CD4-positive, alpha-beta T cell treated with Interleukin-17A for 1 hour (primary cell): ENCODE measurements at places on chromosomes 12 and 14.

GRCh38 chr12:130933269-130933995, 20.3 kb upstream of the ADGRD1 start:
- DNase-seq = no peak

- no peak for DNase-seq
These were observed 466.9 kb downstream of the FUT8 start for GRCh38 chr14:65879248-65880009.

DNA sequence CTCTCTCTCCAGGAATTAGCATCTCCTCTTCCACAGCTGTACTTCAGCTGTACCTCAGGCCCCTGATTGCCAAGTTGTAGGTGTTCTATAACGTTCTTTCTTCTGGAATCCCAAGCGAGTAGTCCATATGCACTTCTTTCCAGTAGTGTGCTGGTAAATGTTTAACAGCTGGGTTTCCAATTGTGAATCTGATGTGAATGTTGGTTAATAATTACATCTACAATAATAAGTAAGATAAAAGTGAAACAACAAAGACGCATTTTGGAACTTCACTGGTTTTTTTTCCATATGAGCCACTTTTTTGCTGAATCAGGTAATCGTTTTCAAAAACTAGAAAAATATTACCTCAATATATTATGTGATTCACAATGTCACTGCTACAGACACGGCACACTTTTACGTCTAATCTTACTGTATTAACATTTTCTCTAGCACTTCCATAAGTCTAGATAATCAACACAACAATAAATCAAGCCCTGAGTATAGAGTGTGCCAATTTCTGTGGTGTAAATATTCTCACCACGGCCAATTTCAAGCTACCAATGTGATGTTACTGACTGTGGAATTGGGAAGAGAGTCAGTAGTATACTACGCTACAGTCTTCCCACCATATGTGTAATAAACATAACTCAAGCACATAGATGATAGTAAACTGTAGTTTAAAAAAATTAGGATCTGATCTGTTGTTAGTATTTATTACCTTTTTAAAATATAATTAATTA, 113.0 kb downstream of the ZFP36L1 start:
- DNase-seq = no peak

DNA sequence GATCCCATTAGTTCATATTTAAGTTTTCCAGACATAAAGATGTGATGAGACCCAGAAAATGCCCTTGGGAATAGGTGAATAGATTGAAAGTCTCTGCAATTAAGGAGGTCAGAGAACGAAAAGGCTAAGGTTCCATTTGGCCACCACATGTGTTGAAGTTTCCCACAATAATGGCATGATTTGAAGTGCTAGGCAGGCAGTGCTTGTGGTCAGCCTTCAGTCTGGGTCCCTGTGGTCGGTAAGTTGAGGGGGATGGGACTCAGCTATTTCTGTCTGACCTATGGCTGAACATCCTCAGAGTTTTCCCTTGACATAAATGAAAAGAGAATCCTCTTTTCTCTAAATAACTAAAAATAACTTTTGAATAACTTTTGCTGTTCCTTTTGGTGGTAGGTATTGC, 92.4 kb downstream of the PELI2 start:
- no peak for DNase-seq

DNA sequence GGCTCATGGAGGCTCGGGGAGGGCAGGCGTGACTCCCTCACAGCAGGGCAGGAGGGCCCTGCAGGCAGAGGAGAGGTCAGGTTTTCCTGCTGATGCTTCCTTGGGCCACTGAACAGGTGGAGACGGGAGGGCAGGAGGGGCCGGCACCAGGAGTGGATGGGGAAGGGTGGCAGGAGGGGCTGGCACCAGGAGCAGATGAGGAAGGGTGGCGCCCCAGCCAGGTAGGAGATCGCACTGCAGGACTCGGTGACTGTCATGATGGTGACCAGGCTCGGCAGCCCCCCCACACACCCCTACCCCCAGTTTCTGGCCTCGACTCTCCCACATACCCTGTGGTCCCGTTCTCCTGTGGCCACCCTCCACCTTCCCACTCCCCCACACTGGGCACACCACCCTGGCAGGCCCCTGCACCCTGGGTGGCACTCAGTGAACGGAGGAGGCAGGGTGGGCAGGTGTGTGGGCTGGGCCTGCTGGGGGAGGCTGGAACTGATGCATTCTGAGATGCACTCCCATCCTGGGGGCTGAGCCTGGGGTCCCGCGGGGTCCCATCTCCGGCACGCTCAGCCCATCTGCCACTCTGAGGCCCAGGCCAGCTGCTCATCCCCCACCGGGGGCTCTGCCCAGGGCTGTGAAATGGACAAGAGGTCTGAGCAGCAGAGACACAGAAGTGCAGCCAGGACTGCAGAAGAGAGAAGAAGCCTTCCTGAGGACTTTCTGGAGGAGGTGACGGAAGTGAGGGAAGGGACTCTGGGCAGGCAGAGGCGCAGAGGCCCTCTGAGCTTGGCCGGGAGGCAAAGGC, 2.8 kb downstream of the NUDT14 start:
- DNase-seq = no peak

DNA sequence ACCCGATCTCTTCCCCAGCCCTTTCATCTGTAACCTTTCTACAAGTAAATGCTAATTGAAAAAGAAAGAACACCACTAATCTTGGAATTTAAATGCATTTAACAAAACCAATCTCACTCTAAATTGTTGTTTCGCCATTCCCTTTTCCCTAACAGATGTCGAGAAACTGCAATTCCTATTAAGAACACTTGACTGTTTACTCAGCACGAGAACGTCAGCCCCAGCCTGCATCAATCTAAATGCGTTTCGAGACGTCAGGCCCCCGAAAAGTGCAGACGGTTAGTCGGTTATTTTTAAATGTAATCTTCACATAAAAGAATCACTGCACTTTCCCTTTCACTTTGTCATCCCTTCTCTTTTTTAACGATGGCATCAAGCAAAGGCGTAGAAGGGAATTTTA, 837.6 kb downstream of the VRK1 start:
- peak; percentile 52 for DNase-seq

DNA sequence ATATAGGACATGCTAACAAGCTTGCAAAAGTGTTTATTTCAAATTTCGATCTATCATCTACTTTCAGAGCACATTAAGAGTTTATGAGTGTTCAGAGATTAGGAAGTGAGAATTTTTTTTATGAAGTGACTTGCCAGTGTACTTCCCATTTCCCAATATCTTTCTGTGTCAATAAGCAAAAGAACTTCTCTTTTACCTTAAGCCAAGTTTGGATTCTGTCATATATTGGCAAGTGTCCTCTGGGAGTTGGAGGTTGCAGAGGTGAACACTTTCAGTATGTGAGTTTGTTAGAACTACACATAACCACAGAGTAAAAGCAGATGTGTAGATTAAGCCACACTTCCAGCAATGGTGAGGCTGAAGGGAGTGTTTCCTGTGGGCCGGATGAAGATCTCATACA, 16.6 kb upstream of the KLRF1 start:
- no peak for DNase-seq

DNA sequence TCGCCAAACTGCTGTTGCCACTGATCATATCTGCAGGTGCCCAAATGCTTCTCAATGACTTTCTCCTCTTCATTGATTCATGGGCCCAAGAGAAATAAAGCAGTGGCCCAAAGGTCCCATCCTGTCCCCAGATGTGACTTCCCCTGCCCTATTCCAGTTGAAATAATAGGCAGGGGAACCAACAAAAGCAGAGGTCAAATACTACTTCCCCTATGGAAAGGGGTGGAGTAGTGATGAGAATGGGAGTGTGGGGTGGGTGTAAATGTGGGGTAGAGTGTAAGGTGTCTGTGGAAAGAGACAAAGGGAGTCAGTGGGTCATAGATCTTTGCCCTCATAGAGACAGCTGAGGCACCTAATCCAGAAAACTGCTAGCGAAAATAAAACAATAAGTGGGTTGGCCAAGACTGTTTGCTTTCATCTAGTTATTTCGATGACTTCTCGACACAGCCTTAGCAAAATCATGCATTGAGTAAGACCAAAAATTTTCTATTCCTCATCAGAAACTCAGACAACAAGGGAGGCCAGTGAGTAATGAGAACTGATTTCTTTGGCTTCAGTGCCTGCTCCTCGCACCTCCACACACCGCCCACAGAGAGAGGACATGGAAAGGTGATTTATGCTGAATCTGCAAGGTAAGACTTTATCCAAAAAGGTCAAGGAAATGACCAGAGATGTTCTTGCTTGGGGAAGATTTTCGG, 10.9 kb upstream of the IL22 start:
- DNase-seq = no peak

DNA sequence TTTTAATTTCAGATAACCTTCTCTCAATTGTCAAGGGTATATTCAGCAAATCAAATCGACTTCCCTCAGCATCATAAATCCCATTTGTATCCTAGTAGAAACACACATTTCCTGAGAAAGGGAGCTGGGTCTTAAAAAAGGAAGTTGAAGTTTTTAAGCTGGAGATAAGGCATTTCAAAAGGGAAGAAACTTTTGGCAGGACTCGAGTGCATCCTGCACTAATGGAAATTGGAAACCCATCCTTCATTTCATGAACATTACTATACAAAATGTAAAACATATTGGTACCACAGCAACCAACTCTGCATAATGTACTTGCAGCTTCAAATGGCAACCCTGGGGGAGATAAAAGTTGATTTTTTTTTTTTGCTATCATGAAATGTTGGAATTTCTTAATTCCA, 23.7 kb upstream of the TMCC3 start:
- DNase-seq = no peak

DNA sequence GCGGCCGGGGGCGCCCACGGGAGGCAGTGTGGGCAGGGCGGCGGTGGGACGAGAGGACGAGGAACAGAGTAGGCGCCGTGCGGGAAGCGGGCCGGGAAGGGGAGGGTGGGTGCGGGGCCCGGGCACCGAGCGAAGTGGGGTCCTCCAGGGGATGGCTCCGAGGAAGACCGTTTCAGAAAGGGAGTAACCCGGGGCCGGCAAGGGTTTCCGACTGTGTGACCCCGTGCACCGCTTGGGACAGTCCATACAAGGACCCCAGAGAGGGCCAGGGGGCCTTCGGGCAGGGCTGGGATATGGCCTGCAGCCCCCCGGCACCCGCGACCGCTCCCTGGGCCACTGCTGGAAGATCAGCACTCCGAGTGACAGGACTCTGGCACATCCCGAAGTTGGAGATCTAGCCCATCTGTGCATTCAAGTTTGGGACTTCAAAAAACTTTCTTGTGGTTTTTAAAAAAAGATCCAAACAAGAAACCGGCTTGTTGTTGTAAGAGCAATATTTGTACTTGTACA, 448 bp downstream of the TSPAN9 start:
- DNase-seq = peak; percentile 12

GRCh38 chr12:124632519-124632984, 65.1 kb upstream of the NCOR2 start:
- no peak for DNase-seq

DNA sequence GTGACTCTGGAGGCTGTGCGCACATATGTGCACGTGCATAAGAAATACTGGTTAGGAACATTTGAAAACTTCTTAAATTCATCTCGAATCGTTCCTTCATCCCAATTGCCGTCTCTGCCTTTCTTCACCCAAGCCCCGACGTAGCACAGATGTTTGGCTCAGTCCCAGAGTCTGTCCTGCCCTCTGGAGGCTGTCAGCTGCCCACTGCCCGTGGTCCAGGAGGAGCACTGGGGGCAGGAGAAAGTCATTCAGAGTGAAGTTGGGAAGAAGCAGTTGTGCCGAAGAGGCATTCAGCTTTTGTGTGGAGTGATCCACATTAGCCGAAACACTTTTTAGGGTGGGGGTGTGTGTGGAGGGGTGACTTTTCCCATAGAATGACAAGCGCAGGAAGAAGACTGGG, 124.9 kb downstream of the TSPAN9 start:
- no peak for DNase-seq

DNA sequence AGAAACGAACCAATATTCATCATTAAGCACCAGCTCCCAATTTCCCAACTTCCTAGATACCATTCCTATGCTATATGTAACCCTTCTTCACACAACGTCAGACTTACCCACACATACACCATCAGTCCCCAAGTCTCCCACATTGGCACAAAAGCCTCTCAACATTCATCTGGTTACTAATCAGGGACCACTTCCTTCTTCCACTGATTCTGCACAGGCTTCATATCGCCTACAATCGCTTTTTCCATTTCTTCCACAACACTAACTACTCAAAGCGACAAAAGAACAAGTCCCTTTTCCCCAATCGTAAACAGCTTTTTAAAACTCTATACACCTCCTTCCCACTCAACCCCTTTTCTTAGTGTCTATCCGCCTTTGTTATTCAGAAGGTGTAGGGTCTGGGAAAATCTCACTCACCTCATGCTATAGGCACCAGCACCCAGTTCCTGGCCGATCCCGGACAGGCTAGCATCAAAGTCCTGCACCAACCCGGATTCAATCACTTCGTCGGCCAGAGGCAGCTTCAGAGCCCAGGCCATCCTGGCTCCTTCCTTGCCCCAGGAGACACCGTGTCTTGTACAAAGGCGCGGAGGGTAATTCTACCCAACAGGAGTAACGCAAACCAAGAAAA, 936 bp downstream of the TFCP2 start:
- DNase-seq = peak; percentile 3

GRCh38 chr12:42606471-42606870, 16.9 kb upstream of the PRICKLE1 start:
- DNase-seq = no peak

GRCh38 chr12:104404781-104405180, 52.0 kb upstream of the CHST11 start:
- DNase-seq = no peak

- DNase-seq = no peak
These were observed 32.4 kb upstream of the CHPT1 start for GRCh38 chr12:101664992-101665391.

GRCh38 chr12:95789126-95790032, 1.2 kb downstream of the NTN4 start:
- no peak for DNase-seq

DNA sequence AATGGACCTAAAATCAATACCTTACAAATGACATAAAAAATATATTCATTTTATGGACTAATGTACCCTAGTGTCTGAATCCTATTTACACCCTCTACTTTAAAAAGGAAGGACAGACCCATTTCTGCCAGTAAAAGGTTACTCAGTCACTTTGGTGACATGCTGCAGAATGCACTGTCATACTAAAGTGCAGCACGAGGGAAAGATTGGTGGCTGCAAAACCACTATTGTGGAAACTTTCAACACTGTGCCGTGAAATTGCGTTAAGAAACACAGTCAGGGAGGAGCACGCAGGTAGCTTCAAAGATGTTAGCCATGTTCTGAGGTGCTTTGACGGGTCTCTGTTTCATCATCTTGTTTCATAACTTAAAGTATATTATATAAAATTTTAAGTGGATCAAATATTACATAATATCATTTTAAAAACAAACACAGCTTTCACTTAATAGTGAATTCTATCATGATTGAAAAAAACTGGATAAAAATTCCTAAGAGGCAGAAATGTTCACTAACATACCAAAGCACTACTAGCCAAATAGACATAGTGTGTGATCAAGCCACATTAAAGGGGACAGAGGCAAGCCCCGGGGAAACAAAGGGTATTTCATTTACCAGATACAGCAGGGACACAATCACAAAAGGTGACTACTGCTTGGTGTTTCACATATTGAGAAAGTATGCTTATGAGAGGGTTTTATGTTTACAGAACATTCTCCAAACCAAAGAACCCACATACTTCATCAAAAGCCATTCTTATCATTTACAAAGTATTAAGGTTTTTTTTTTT, 330.8 kb upstream of the SOX5 start:
- no peak for DNase-seq

- DNase-seq = no peak
These were observed 69.3 kb downstream of the RBM19 start for GRCh38 chr12:113896841-113897240.

- no peak for DNase-seq
These were observed 284.7 kb upstream of the PWP1 start for GRCh38 chr12:107400686-107401447.

GRCh38 chr12:26452511-26452910, 257.1 kb downstream of the SSPN start:
- no peak for DNase-seq

GRCh38 chr14:33307691-33308251, 369.1 kb downstream of the NPAS3 start:
- DNase-seq = no peak
